Keratinocyte (primary cell): ENCODE measurements at places on chromosomes 12 and 14. TPM values are rescaled to one million over a fixed set of nuclear protein-coding genes. Genes with fewer than 3 reads are reported as not detected.

DNA sequence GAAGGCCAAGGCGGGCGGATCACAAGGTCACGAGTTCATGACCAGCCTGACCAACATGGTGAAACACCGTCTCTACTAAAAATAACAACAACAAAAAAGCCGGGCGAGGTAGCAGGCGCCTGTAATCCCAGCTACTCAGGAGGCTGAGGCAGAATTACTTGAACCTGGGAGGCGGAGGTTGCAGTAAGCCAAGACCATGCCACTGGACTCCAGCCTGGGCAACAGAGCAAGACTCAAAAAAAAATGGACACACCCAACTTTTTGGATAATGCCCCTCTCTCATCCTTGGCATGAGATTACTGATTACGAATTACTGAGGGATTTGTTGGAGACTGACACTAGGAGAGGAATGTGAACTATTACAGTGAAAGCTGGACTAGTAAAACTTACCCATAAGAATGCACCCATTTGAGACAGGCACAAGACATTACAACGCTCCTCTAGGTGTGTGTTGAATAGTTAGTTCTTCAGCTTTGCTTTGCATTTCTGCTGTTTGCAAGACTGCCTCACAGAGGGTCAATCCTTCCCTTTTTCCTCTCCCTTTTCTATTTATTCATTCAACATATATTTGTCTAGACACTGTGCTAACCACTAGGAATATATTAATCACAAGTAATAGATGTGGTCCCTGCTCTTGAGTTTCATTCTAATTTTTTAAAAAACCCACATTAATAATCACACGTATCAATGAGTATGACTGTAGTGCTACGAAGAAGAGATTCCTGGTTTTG is 46.0 kb upstream of the OR5AU1 start:
- DNase-seq, result no peak

The IRF2BPL gene
- 4.2 to 6.8 TPM (median 5.6 TPM) in 3 replicates for polyA plus RNA-seq

The KRT80 gene
- 3.3 to 7.2 TPM (median 4.1 TPM) in 3 replicates for polyA plus RNA-seq

The KRT82 gene
- polyA plus RNA-seq, result 0.03 TPM in 1 of 3 replicates, not detected in the others
